Vagina (tissue), 2 donors: ENCODE measurements at places on chromosomes 5 and 9.

GRCh38 chr9:115635680-115636383 is 517.8 kb upstream of the PAPPA start:
- DNase-seq = no peak

GRCh38 chr9:4366591-4367330 is 66.9 kb upstream of the GLIS3 start:
- no peak for DNase-seq

- DNase-seq = no peak
Measured at GRCh38 chr5:132979976-132980375, 16.5 kb upstream of the AFF4 start.

- DNase-seq = no peak
Measured at GRCh38 chr9:134936346-134937163, 18.8 kb upstream of the FCN1 start.

GRCh38 chr9:91222457-91222856 is 139.3 kb downstream of the AUH start:
- no peak for DNase-seq

- DNase-seq = no peak
Measured at GRCh38 chr9:35035851-35036701, 36.3 kb downstream of the VCP start.

GRCh38 chr5:169637549-169638121 is 560 bp downstream of the DOCK2 start:
- DNase-seq = no peak

- no peak for DNase-seq
Measured at GRCh38 chr5:54390015-54390414, 65.5 kb upstream of the HSPB3 start.

DNA sequence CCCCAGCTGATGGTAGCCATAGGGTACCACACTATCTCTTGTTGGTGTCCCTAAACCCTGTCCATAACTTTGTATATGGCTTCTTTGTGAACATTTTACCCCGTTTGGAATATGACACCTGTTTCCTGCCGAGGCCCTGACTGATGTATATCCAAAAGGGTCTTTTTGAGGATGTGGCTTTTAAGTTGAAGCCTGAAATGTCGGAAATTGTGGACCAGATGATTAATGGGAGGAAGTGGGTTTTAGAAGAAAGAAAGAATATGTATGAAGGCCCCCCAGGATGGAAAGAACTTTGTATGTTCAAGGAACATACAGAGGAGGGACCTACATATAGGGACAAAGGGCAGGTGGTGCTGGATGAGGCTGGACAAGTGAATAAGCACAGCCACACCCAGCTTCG is 16.7 kb upstream of the TNFSF8 start:
- DNase-seq = no peak

- no peak for DNase-seq
Measured at GRCh38 chr9:79984429-79985067, 412.8 kb downstream of the TLE4 start.
